HFFc6 (cell line): ENCODE measurements at places on chromosomes 2 and 18.
A peak's percentile ranks its signal among the peaks of the same experiment; 100 is the strongest.

GRCh38 chr18:28584731-28585130 is 407.8 kb upstream of the CDH2 start:
- no peaks in the 10 kb centered on the region for H3K36me3 ChIP-seq
- peak overlapping the region; percentile 79 for H3K27ac ChIP-seq
- DNase-seq, result peak; percentile 90
- peaks cover 64% of the 10 kb centered on the region for H3K4me1 ChIP-seq

- no peak overlapping the region for H3K27ac ChIP-seq
- DNase-seq, result no peak
- no peak overlapping the region for H3K4me3 ChIP-seq
- peaks cover 15% of the 10 kb centered on the region for H3K4me1 ChIP-seq
- H3K36me3 ChIP-seq, result no peaks in the 10 kb centered on the region
Measured at GRCh38 chr2:233705911-233706506, 6.7 kb upstream of the UGT1A5 start.

GRCh38 chr2:12602661-12603060 is 114.1 kb upstream of the TRIB2 start:
- DNase-seq, result peak; percentile 10
- no peaks in the 10 kb centered on the region for H3K36me3 ChIP-seq
- peaks cover 50% of the 10 kb centered on the region for H3K4me1 ChIP-seq
- H3K4me3 ChIP-seq, result no peak overlapping the region

DNA sequence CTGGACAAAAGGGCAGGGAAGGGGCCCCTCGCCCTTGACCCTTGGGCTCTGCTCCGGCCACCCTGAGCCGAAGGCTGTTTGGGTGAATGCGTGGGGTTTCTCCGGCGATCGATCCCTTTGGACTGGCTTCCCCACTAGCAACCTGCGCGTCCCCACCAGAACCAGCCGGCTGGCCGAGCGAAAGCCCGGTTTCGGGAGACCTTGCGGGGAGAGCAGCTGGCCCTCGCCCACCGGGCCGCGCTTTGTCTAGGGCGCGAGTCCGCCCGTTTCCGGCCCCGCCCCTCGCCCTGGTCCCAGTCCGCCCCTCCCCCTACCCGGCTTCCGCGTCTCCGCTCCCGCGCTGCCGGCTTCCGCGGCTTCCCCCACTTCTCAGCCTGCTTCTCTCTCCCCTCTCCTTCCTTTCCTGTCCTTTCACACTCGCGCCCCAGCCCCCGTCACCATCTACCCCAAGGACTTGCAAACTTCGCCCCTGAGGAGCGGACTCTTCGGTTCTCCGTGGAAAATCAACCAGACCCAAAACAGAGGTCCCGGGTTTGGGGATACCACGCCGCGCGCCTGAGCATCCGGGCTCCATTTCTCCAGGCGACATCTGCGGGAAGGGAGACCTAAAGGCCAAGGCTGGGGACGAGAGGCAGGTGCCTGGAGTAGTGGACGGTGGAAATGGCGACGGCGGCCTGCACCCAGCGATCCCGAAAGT is 48.0 kb upstream of the ATP6V1B1 start:
- no peak overlapping the region for H3K4me3 ChIP-seq
- no peak overlapping the region for H3K27ac ChIP-seq
- no peak for DNase-seq

DNA sequence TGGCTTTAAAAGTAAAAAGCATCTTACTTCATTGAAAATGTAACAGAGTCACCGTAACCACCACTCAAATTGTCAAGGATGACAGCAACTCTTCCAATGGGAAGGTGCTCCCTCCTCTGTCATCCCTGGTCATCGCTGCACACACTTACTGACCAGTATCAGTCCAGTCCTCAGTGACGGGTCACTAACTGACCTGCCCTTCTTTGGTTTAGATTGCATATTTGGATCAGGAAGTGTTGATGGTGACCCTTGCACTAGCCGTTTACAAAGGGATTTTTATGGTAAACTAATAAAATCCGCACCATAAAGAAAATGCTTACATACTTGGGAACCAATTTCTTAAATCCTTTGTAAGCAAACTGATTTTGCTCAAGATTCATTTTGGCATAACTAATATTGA is 141.9 kb upstream of the ACAA2 start:
- H3K36me3 ChIP-seq, result no peaks in the 10 kb centered on the region
- no peak for DNase-seq
- H3K27ac ChIP-seq, result no peak overlapping the region
- peaks cover 19% of the 10 kb centered on the region for H3K27me3 ChIP-seq
- no peak overlapping the region for H3K4me3 ChIP-seq

DNA sequence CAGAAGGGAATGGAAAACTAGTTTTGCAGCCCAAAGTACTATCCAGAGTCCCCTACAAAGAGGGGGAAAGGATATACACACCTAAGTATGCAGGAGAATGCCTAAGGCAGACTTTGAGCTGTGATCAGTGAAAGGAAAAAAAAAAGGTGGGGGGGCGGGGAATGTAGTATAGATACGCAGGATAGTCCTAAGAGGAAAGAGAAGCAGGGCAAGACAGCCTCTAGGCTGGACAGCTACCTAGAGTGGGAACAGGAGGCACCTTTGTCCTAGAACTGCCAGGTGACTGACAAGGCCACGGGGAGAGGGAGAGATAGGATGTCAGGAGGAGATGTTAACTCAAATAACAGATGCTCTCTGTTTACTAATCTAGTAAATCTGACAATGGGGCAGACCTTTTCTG is 6.0 kb downstream of the REEP1 start:
- DNase-seq, result no peak
- no peak overlapping the region for H3K27ac ChIP-seq
- H3K4me1 ChIP-seq, result no peaks in the 10 kb centered on the region

DNA sequence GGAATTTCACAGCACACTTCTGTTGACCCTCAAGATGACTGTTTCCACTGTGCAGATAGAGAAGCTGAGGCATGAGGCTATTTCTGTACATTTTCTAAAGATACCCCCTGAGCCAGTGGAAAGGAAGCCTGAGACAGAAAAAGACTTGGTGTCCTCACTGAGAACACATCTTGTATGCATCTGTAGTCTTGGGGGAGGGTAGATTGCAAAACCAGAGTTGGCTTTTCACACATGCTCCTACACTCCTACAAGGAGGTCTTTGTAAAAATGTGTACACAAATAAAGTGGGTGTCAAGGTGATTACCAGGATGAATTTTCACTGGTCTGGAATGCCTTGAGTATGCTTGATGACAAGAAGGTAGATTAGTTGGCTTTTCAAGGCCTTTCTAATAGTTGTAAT is 98.0 kb downstream of the KCTD18 start:
- H3K4me1 ChIP-seq, result peaks cover 54% of the 10 kb centered on the region
- peaks cover 33% of the 10 kb centered on the region for H3K36me3 ChIP-seq
- no peak for DNase-seq
- no peak overlapping the region for H3K4me3 ChIP-seq
- no peaks in the 10 kb centered on the region for H3K27me3 ChIP-seq
- no peak overlapping the region for H3K27ac ChIP-seq

DNA sequence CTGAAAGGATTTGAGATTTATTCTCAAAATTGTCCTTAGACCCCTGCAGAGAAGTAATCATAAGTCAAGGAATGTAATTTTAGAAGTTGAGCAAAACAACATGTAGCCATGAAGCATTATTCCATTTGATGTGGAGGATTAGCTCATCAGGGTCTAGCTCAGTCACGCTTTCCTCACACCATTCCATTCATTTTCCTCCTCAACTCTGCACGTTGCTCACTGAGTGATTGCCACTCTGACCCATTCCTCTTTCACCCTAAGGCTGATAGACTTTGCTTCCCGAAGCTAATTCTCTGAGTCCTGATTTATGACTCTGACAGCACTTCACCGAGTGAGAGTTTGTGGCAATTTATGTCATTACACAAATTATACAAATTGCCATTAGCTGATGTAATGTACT is 820.6 kb upstream of the PIK3C3 start:
- no peak for DNase-seq
- no peak overlapping the region for H3K27ac ChIP-seq

DNA sequence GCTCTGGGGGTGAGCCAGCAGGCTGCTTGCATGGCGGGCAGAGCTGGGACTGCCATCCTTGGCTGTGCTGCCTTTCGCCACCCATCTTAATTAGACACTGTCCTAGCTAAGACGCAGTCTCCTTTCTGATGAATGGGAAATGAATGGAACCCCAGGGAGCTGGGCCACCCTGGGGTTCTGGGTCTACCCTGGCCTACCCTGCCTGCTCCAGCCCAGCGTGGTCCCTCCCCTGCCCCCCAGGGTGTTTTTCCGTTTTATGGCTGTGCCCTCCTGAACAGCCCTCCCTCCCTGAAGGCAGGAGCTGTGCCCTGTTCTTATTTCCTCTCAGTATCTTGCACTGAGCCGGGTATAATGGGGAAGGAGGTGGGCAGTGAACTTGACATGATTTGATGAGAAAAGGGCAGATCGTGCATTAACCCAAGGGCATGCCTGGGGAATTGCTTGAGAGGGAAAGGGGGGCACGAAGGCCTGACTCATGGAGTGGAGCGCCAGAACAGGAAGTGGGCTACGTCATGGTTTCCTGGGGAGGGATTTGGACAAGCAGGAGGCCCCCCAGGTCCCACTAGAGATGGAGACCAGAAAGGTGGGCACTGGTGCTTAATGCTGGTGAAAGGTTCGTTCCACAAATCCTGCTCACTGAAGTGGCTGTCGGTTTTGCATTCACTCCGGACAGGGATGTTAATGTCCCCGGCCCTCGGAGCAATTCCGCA is 165.0 kb downstream of the KLHL29 start:
- H3K4me1 ChIP-seq, result peaks cover 23% of the 10 kb centered on the region
- H3K27ac ChIP-seq, result no peak overlapping the region
- no peak overlapping the region for H3K4me3 ChIP-seq
- H3K27me3 ChIP-seq, result no peaks in the 10 kb centered on the region; the same call in 1 of the 2 replicates
- H3K36me3 ChIP-seq, result no peaks in the 10 kb centered on the region
- no peak for DNase-seq

- DNase-seq, result no peak
- H3K27me3 ChIP-seq, result no peaks in the 10 kb centered on the region; the same call in 1 of the 2 replicates
- peaks cover 37% of the 10 kb centered on the region for H3K36me3 ChIP-seq
- H3K4me1 ChIP-seq, result peaks cover 71% of the 10 kb centered on the region
Measured at GRCh38 chr2:224944707-224945547, 97.3 kb downstream of the DOCK10 start.

GRCh38 chr2:227655454-227655853 is 11.2 kb upstream of the SCYGR5 start:
- DNase-seq, result peak; percentile 87
- no peak overlapping the region for H3K4me3 ChIP-seq
- no peak overlapping the region for H3K27ac ChIP-seq
- H3K27me3 ChIP-seq, result no peaks in the 10 kb centered on the region; the same call in 1 of the 2 replicates
- no peaks in the 10 kb centered on the region for H3K36me3 ChIP-seq
- peaks cover 31% of the 10 kb centered on the region for H3K4me1 ChIP-seq

- H3K4me3 ChIP-seq, result no peak overlapping the region
- peaks cover 43% of the 10 kb centered on the region for H3K4me1 ChIP-seq
- H3K36me3 ChIP-seq, result peaks cover 12% of the 10 kb centered on the region
- DNase-seq, result no peak
Measured at GRCh38 chr2:30239986-30240752, 8.8 kb downstream of the LBH start.

DNA sequence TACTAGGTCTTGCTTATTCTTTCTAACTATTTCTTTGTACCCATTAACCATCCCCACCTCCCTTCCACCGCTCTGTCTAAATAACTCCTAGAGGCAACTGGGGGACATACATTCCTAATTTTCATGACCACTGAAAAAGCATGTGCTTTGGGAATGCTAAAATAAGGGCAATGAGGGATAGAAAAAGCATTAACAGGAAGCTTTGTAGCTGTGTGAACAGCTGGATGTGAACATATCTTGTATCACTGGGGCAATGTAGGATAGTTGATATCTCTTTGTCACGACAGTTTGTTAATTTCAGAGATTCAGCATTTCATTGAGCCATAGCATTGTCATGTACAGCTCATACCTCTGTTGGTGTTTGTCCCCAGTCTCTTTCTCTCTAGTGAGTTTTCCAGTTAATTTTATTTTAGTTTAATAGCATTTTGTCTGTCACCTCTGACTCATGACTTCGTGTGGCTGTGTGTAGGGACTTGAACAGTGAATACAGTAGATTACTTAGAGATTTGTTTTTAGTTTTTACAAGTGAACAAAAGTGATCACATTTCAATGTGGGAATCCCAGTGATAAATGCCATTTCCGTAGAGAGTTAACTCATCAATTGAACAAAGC is 230.3 kb upstream of the NRP2 start:
- DNase-seq, result no peak
- H3K4me1 ChIP-seq, result peaks cover 10% of the 10 kb centered on the region
- no peak overlapping the region for H3K4me3 ChIP-seq
- H3K27me3 ChIP-seq, result no peaks in the 10 kb centered on the region
- no peaks in the 10 kb centered on the region for H3K36me3 ChIP-seq
- H3K27ac ChIP-seq, result no peak overlapping the region
